ENCODE measurements at places on chromosomes 11 and 22.

- DNase-seq = no peak
Observed at GRCh38 chr11:18065572-18065971, 19.5 kb upstream of the TPH1 start.

DNA sequence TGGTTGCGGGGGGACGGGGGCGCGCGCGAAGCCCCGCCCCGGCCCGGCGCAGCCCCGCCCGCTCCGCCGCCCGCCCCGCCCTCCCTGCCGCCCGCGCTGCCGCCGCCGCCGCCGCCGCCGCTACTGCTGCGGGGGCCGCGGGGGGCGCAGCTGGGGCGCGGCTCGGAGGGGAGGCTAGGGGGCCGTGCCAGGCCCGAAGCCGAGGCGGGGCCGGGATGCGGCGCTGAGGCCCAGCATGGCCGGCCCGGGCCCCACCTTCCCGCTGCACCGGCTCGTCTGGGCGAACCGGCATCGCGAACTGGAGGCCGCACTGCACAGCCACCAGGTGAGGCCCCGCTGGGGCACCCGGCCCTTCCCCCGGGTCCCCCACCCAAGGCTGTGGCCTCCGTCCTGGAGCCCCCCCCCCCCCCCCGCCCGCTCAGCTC, at the start of gene ANKRD13D:
Gene ANKRD13D (plus strand): TSS at position 78 of the 425 bp plus-strand sequence. CDS start 158 bp downstream, at position 236.
- DNase-seq = no peak

DNA sequence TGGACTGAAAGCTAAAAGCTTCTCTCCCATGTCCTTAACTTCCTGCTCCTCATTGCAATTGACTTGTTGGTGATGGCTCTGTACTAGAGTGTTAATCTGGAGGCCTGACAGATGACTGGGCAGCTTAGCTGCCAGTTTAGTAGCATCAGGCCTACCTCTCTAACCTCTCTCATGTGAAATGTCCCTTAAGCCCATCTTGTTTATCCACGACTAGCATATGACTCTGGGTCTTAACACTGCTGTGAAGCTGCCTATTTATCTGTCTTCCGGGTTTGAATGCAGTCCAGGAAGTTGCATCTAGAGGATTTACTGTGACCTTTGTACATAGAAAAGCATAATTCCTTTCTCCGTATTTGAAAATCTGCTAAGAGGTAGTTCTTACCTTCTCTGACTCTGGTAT, 85.3 kb upstream of the HORMAD2 start:
- DNase-seq = no peak

- DNase-seq = no peak
Observed at GRCh38 chr11:94794287-94795168, 26.4 kb downstream of the AMOTL1 start.

GRCh38 chr11:11565636-11566035, 56.2 kb downstream of the GALNT18 start:
- DNase-seq = no peak

- DNase-seq = no peak
Observed at GRCh38 chr11:65891219-65892136, 1.0 kb downstream of the CCDC85B start.

DNA sequence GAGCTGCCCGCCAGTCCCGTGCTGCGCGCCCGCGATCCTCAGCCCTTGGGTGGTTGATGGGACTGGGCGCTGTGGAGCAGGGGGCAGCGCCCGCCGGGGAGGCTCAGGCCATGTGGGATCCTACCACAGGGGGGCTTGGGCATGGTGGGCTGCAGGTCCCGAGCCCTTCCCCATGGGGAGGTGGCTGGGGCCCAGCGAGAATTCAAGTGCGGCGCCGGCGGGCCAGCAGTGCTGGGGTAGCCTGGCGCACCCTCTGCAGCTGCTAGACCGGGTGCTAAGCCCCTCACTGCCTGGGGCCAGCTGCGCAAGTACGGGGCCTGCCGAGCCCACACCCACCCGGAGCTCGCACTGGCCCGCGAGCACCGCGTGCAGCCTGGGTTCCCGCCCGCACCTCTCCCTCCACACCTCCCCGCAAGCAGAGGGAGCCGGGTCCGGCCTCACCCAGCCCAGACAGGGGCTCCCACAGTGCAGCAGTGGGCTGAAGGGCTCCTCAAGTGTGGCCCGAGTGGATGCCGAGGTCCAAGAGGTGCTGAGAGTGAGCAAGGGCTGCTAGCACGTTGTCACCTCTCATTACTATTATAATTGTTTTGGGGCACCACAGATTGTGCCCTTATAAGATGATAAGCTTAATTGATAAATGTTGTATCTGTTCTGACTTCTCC, 333.2 kb downstream of the CASP12 start:
- DNase-seq = no peak

GRCh38 chr11:128483211-128483788, 104.1 kb downstream of the ETS1 start:
- DNase-seq = no peak

GRCh38 chr11:16784666-16785065, 46.2 kb downstream of the C11orf58 start:
- no peak for DNase-seq

GRCh38 chr11:107157146-107157808, 139.0 kb upstream of the GUCY1A2 start:
- no peak for DNase-seq

- DNase-seq = no peak
Observed at GRCh38 chr11:134675983-134676382, 263.9 kb upstream of the B3GAT1 start.

DNA sequence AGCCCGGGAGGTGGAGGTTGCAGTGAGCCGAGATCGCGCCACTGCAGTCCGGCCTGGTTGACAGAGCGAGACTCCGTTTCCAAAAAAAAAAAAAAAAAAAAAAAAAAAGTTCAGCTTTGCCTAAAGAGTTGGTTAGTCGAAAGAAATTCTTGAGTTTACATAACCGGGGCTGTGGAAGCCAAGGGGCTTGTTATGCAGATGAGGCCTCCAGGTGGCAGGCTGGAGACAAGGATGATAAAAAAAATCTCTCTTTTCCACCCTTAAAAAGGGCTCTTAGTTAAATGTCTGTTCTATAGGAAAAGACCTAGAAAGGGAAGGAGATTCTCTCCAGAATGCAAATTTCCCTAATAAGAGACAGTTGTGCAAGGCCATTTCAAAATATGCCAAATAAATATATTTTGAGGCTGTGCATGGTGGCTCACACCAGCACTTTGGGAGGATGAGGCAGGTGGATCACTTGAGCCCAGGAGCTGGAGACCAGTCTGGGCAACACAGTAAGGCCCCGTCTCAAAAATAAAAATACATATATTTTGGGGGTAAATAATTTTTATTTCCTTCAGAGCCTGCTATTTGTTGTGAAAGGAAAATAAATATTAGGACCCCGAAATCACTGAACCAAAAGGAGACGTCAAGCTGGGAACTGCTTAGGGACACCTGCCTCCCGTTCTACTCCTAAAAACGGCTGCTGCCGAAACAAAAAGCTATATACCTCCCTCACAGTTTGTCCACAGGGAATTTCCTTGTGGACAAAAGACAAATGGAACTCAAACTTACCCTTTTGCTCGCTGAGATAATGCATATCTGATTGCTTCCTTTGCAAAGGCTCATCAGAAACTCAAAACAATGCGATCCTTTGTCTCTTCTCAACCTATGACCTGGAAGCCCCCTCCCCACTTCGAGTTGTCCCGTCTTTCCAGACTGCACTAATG, 2.4 kb upstream of the IFITM2 start:
- DNase-seq = no peak

GRCh38 chr11:16009021-16009420, 347.3 kb downstream of the SOX6 start:
- DNase-seq = no peak

DNA sequence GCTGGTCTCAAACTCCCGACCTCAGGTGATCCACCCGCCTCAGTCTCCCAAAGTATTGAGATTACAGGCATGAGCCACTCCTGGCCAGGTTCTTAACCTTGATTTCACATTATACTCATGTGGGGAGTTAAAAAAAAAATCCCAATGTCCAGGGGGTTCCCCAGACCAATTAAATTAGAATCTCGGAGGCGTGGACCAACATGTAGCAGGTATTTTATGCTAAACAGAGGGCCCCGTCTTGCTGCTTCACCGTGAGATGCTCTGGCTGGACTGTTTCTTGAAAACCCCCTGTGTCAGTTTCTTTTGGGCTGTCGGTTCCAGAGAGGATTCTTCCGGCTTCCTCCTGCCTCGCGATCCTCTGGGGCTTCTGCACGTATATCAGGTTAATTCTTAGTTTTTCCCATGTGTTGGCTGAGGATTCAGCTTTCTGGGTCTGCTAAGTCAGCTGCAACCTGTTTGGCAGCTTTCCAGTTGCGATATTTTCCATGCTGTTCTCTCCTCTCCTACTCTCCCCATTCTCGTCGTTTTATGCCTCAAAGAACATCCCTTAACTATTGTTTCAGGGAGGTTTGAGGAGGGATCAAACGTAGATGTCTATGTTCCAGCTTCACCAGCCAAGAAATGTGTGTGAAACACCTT, 50.6 kb upstream of the ACCSL start:
- DNase-seq = no peak

GRCh38 chr11:118924591-118925585, 838 bp downstream of the BCL9L start:
- no peak for DNase-seq

- no peak for DNase-seq
Observed at GRCh38 chr11:133950874-133951326, 5.9 kb downstream of the IGSF9B start.

DNA sequence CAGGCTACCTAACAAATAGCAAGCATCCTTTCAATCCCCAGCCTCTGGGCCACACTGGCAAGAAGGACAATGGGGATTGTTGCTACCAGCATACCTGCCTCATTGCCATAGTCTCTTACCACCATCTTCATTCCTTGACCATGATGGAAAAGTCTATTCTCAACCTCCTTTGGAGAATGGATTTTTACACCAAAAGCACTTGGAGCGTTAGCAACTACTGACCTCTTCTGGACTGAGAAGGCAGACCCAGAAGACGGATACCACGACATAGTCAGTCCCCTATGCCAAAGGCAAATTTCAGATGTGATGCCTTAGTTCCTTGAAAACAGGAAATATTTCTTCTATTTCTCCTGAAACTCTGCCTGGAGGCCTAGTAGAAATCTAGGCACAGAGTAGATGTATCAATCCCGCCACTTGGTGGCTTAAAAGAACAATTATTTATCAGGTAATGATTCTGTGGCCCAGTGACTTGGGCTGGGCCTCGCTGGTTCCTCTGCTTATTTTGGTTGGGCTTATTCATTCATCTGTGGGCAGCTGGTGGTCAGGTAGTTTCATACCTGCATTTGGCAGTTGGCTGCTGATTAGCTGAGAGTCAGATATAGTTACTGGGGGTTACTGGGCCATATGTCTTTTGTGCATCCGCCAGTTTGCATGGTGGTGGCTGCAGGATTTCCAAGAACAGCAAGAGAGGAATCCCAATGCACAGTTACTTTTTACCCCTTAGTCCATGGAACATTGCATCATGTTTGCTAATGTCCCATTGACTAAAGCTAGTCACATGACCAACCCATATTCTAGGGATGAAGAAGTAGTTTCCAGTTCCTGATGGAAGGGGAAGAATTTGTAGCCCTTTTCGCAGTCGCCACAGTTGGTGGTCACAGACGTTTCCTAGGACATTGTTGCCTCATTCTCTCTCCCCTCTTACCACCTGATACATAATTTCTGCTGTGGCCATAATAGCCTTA, 75.2 kb downstream of the DHCR7 start:
- DNase-seq = no peak

DNA sequence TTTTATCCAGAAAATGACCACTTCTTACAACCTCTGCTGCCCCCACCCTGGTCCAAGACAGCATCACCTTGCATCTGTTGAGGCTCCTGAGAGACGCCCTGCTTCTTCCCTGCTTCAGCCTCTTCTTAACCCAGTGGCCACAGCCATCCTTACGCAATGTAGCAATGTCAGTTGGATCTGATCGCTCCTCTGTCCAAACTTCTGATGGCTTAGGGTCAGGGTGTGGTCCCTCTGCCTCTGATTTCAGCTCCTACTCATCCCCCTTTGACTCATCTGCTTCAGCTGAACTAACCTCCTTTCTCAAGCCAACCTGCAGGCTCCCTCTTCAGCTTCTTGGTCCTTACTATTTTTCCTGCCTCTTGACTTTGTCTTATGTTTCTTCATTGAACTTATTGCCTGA, 280.8 kb downstream of the KIRREL3 start:
- DNase-seq = no peak

GRCh38 chr11:111663820-111664219, 61.6 kb downstream of the SIK2 start:
- DNase-seq = no peak

DNA sequence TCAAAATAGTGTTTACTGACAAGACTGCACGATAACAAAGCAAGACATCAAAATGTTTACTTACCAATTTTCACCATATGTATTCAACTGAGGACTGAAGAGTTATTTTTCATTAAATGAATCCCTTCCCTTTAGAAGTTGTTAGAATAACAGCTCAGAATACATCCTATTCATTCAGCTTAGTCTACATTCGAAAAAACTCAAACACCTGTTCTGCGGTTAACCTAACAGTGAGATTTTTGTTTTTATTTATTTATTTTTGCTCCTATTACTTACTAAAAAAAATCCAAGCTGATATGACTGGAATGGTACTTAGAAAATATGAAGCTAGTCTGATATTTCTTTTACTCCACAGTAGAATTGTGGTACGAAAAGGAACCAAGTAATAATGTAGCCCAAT, 10.0 kb downstream of the KCNA4 start:
- DNase-seq = no peak

DNA sequence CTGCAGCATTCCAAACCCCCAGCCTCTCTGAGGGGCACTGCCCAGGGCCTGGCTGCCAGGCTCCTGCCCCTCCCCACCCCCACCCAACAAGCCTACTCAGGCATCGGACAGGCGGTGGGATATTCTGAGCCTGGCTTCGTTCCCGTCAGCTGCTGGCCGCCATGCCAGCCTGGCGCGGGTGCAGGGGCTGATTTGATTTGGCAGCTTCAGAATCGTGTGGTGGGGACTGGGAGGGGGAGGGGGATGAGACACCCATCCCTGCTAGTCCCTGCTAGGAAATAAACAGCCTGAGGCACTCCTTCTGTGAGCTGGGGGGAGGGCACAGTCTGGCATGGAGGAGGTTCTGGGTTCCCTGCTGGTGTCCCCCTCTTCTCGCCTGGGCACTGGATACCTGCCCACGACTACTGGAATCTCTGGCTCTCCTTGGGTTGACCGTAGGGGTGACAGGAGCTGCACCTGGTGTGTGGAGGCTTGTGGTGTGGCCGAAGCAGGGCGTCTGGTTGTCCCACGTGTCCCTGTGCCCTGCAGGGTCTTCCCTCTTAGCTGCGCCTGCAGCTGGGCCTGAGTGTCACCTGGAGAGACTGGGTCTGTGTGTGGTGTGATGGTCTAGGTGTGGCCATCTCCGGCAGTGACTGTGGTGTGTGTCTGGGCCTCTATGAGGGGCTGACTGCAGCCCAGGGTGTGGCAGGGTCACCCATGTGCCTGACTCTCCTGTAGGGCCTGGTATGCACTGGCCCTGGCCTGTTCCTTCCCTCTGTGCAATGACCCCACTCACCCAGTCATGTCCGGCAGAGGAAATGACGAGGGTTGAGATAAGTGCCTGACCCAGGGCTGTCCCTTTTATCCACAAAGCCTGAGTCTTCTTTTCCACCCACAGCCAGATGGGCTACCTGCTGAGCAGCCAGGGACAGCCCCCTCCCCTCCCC, 42.2 kb downstream of the PDE2A start:
- no peak for DNase-seq

Data from stimulated activated CD8-positive, alpha-beta memory T cell treated with anti-CD3 and anti-CD28 coated beads, Interleukin-12 subunit alpha, Interleukin-12 subunit beta, amount 100 ng/mL, for 1 hour (primary cell).